ENCODE measurements at places on chromosomes 16 and 17.

DNA sequence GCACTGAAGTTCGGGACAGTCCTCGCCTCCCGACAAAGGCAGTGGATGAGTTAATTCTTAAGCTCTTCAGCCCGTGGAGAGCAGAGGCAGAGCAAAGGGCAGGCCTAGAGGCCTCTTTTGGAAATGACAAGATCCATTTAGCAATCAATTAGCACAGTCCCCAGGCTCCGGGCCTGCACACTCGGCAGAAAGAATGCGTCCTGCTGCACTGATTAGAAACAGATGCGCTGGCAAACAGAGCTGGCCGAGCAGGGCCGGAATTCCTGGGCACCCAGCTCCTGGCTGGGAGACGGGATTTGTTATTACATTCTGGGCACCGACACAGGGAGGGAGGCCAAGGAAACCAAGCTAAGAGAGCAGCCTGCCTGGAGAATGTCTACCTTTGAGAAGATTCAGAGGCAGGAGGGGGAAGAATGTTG is 162.9 kb downstream of the COPRS start:
- no peak for DNase-seq

DNA sequence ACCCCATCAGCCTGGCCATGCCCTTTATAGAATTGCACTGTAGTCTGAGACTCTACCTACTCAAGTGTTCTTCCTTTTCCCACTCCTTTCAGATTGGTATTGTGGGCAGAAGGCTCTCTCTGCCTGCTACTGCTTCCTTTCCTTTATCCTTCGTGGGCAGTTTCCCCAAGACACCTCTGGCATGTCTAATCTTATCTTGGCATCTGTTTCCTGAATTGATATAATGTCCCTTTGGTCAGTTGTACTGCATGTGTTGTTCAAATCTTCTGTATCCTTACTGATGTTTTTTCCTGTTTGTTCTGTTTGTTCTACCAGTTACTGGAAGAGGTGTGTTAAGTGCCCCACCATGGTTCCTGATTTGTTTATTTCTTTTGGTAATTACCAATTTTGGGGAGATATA is 29.5 kb upstream of the MSI2 start:
- DNase-seq = no peak

GRCh38 chr17:81090361-81091136 is 55.6 kb downstream of the BAIAP2 start:
- no peak for DNase-seq

DNA sequence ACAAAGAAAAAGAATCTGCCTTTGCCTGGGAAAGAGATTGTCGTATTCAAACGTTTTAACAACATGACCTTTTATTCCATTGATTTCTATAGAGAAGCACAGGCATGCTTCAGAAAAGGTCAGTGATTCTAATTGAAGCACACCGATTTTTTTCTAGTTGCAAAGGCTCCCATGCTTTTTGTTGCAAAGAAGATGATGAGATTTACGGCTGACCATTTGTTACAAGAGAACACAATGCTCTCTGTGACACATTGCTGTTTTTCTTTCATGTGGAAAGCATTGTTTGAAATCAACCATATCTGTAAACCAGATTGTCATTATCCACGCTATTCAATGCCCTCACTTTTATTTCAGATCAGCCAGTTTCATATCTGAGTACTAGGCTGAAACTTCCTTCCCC is 99.8 kb downstream of the NLK start:
- DNase-seq = no peak

- no peak for DNase-seq
Measured at GRCh38 chr17:77634710-77635109, 323.8 kb upstream of the TNRC6C start.

GRCh38 chr16:3689731-3690130 is 27.6 kb downstream of the TRAP1 start:
- no peak for DNase-seq

GRCh38 chr16:77951788-77952187 is 70.6 kb upstream of the CLEC3A start:
- DNase-seq = no peak

- no peak for DNase-seq
Measured at GRCh38 chr17:57925361-57925990, 29.7 kb downstream of the CUEDC1 start.

DNA sequence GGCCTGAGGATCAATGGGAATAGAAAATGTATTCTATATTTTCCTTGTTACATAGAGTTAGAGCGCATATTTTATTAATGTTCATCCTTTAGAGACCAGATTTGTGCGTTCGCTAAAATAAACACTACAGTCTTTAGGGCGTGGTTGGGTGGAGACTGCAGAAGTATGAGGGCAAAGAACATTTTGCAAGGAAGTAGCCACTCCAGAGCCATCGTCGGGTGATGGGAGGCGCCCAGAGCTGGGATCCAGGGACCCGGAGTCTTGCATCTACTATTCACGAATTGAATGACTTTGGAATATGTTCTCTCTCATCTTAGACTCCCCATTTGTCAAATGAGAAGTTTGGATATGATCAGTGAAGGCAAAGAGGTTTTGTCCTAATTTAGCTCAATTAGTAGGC is 154.2 kb upstream of the IRX6 start:
- no peak for DNase-seq

GRCh38 chr17:82841921-82842596 is 2.2 kb upstream of the ZNF750 start:
- no peak for DNase-seq

- no peak for DNase-seq
Measured at GRCh38 chr17:81396722-81397313, 1.6 kb downstream of the BAHCC1 start.

GRCh38 chr17:80922580-80923160 is 69.0 kb upstream of the CHMP6 start:
- no peak for DNase-seq

DNA sequence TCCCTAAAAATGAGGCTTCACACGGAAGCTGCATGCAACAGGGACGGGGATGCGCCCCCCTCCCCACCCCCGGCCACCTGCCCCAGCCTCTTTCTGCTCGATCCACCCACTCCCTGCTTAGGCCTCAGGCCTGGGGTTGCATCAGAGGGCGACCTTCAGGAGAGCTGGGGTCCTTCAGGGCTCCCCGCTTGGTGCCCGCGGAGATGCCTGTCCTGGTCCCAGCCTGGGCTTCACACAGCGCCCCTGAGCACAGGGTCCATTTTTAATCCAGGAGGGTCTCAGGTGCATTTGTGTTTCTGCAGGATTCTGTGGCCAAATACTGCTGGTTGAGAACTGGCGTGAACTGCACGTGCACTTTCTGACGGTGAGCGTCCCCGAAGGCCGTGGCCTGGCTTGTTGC is 7.4 kb upstream of the APRT start:
- no peak for DNase-seq

- DNase-seq = no peak
Measured at GRCh38 chr17:48014595-48015111, 22.9 kb downstream of the COPZ2 start.

DNA sequence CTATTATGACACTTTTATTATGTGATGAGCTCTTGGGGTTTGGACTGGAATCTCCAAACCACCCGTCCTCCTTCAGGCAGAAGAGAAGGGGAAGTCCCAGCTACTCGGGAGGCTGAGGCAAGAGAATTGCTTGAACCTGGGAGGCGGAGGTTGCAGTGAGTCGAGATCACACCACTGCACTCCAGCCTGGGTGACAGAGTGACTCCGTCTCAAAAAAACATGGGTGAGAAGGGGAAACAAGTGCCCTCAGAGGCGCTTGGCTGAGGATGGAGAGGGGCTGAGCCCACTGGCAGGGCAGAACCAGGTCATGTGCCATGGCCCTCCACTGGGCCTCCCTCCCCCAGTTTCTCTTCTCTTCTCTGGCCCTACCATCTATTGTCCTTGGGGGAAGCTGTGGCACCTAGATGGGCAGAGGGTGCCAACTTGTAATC is 120.9 kb upstream of the SMURF2 start:
- DNase-seq = no peak

GRCh38 chr17:47733674-47734410 is 806 bp downstream of the TBX21 start:
- DNase-seq = no peak

- DNase-seq = no peak
Measured at GRCh38 chr16:11131706-11132105, 124.3 kb downstream of the SOCS1 start.

DNA sequence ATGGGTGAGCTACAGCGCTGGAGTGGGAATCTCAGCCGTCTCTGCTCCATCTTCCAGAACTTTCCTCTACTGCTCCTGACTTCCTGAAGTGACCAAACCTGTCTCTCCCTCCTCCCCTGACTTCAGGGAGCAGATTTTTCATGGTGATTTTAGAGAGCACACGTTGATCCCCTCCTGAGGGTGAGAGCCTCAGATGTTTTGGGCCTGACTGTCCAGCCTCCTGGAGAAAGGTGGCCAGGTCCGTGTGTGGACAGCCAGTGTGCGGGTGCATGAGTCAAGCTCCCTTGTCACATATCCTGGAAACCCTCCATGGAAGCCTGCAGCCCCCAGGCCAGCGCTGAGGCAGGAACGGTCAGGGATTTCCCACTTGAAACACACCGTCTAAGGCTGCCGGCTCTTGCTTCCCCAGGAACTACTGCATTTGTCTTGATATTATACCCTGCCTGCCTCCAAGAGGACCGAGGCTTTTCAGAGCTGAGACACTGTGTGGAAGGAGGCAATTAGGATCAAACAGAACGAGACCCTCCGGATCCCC is 143.1 kb downstream of the CMIP start:
- DNase-seq = no peak

- DNase-seq = no peak
Measured at GRCh38 chr17:73412914-73413313, 101.1 kb upstream of the CDC42EP4 start.

- no peak for DNase-seq
Measured at GRCh38 chr16:19472482-19472881, 49.4 kb downstream of the GDE1 start.

GRCh38 chr17:17491546-17491988 is 4.6 kb downstream of the RASD1 start:
- DNase-seq = no peak

DNA sequence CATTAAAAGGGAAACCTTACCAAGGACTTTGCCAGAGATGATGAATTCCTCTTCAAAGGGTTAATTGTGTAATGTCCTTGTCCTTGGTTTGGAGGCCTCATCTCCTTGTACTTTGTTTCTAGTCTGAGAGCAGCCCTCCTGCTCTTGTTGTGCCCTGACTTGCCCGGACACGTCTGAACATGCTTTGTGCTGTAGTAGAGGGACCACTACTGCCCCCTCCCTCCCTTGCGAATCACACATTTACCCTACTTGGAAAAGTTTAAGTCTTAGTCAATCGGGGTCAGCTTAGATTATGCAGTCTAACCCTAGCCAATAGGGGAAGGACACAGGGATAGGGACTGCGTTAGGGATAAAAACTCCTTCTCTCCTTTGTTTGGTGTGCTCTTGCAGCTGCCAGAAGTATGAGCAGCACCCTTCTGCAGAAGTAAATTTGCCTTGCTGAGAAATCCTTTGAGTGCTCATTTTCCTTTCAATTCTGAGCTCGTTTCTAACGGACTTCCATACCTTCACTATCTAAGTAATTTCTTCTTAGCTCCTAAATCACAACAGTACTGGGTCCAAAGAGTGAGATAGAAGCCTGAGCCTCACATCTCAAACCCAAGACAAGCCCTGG is 26.4 kb upstream of the CLEC3A start:
- DNase-seq = no peak

- DNase-seq = peak; percentile 26
Measured at GRCh38 chr17:4498461-4499397, at the start of gene SPNS2. Gene SPNS2 (plus strand): TSS chr17:4498881. CDS start chr17:4499048, 167 bp downstream.

DNA sequence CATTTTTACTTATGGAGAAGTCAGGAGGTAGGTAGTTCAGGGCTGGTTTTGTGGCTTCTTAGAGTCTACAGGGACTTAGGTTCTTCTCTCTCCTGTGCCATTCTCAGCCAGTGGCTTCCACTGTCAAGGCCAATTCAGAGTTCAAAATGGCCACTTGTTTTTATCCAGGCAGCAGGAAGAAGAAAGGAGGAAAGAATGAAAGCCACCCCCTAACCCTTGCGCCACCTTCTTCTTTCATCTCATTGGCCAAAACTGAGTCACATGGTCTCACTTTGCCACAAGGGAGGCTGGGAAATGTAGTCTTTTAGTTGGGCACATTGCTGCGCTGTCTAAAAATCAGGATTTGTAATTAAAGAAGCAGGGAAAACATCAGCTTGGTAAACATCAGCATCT is 60.8 kb upstream of the MED9 start:
- no peak for DNase-seq

- no peak for DNase-seq
Measured at GRCh38 chr16:12754824-12755543, 48.7 kb downstream of the CPPED1 start.

DNA sequence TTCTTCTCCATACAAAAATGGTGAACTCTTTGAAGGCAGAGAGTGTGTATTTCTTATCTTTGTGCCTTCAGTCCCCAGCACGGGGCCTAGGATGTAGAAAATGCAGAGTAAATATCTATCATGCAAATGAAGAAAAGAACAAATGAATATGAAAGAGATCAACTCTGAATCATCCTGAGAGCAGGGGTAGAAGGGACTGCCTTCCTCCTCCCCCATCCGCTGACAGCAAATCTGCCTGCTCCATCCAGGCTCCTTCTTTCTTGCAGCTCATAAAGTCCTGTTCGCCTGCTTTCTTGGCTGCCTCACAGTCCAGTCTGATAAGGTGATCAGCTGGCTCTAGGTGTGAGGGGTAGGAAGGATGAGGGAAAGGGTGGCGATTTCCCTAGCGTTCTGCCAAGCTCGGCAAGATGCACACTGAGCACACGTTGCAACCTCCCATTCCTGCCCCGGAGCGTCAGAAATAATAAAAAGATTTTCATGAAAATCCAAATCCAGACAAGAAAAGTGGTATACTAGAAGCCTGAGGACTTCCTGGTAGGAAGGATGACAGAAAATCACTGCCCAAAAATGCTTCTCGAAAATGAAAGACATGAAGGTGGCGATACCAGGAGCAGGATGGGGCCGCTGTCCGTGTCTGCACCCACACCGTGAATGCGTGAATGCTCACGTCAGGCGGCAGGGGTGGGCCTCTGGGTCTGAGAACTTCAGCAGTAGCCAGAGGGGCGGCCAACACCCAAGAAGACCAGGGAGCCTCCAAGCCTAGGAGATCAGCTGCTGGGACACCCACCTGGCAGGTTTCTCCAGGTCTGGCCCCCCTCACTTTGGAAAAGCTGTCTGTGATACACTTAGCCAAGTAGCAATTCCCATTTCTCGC is 67.1 kb downstream of the VPS53 start:
- DNase-seq = no peak

GRCh38 chr16:67163164-67163998 is 1.2 kb upstream of the HSF4 start:
- no peak for DNase-seq

- DNase-seq = no peak
Measured at GRCh38 chr16:3992297-3993051, 112.0 kb upstream of the CREBBP start.

GRCh38 chr17:82385559-82386254 is 14.1 kb downstream of the UTS2R start:
- DNase-seq = no peak

- no peak for DNase-seq
Measured at GRCh38 chr17:77646046-77646430, 312.5 kb upstream of the TNRC6C start.

- no peak for DNase-seq
Measured at GRCh38 chr16:22217890-22218730, 12.0 kb downstream of the EEF2K start.

DNA sequence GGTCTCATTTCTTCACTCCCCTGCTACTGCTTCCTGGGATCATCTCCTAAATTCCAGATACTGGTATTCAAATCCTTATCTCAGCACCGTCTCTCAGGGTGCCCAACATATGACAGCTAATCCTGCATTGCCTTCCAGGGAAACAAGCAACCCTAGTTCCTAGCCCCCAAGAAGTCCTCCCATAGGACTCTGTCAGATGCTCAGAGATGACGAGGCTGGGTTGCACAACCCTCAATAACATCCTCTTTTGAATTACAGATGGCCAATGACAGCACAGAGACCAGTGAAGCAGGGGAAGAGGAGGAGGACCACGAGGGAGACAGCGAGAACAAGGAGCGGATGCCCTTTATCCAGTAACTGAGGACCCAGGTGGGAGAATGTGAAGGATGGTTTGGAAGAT is 45.0 kb upstream of the CLEC3A start:
- no peak for DNase-seq
